Effector memory CD8-positive, alpha-beta T cell (primary cell): ENCODE measurements at places on chromosomes 13 and 19.
A peak's percentile ranks its signal among the peaks of the same experiment; 100 is the strongest.

DNA sequence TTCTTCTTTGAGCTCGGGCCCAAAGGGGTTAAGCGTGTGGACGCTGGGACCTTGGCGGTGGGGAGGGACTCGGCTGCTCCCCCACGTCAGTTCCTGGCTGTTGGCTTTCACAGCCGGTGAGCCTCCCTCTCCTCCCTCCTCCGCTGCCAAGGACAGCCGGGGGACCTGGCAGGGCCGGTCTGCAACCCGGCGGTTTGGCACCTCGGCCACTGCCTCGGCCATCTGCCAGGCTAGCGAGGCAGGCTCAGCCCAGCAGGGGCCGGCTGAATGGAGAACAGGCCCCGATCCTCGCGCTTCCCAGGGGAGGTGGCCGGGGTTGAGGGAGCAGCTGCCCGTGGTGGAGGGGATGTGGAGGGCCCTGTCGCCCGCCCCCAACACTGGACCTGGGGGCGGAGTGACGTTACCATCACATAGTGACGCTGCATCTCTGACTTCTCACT is 5.0 kb downstream of the TLE5 start:
- peaks cover 39% of the 10 kb centered on the region for H3K4me1 ChIP-seq
- no peak for DNase-seq
- H3K27me3 ChIP-seq: no peaks in the 10 kb centered on the region
- no peak overlapping the region for H3K27ac ChIP-seq

DNA sequence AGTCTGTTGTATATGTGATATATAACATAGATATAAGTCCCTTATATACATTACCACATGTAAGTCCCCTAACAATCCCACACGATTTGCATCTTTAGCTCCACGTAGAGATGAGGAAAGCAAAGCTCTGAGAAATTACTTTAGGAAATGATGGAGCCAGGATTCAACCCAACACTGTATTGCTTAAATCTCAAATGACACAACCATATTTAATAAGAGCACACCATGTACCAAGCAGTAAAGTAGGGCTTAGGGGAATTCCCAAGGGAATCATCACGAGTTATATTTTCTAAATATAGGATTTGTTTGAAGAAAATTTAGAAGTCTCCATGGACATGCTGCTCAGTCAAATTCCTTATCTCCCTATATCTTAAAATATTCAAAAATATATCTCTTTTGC is 61.3 kb upstream of the POMP start:
- no peak overlapping the region for H3K4me3 ChIP-seq
- peaks cover 25% of the 10 kb centered on the region for H3K27me3 ChIP-seq
- no peaks in the 10 kb centered on the region for H3K36me3 ChIP-seq

DNA sequence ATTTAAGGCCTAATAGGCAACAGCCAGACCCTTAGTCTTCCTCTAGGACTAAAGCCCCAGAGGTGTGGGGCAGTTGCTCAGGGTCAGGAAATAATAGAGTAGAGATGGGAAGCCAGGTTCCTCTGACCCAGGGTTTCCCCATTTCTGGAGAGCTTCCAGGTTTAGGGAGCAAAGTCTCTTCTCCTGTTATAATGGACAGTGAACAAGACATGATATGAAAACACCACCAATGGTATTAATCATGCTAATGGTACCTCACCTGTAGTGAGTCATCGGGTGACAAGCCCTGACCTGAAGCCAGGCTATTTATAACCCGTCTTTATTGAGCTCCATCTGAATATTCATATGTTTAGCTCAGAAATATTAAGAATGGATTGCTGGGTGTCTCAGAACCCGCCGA is 24.6 kb downstream of the BICRA start:
- H3K27ac ChIP-seq: peak overlapping the region; percentile 38
- H3K27me3 ChIP-seq: no peaks in the 10 kb centered on the region
- H3K4me1 ChIP-seq: peaks cover 59% of the 10 kb centered on the region
- H3K36me3 ChIP-seq: peaks cover 6% of the 10 kb centered on the region
- no peak for DNase-seq

- no peak overlapping the region for H3K27ac ChIP-seq
- no peak overlapping the region for H3K4me3 ChIP-seq
- no peaks in the 10 kb centered on the region for H3K27me3 ChIP-seq
Observed at GRCh38 chr13:108728370-108728769, 99.0 kb downstream of the MYO16 start.

DNA sequence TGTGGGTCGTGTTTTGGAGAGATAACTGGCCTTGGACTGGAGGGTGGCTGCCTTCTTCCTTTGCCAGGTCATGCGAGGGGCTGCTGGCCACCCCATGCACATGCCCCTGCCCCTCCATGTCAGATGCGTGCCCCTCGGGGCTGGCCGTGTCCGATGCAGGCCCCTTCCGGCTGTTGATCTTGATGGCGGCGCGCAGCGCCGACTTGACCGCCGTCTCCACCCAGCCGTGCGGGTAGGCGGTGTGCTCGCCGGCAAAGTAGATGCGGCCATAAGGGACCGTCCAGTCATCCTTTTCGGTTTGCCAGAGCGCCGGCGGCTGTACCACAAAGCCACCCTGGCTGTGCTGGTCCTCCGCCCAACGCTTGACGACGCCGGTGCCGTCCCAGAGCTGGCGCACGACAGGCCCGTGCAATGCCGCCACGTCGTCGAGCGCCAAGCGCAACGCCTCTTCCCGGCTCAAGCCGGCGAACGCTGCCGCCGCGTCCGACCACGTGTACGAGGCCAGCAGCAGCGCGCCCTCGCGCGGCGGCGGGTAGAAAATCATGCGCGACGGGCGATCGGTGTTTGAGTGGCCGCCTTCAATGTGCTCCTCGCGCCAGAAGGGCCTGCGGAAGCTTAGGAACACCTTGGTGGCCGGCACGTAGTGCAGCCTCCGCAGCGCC is 6.9 kb downstream of the IL4I1 start:
- DNase-seq: peak; percentile 73
- peak overlapping the region; percentile 86 for H3K4me3 ChIP-seq
- H3K27ac ChIP-seq: peak overlapping the region; percentile 99
- peaks cover 40% of the 10 kb centered on the region for H3K4me1 ChIP-seq

GRCh38 chr13:94677799-94678198 is 34.5 kb downstream of the SOX21 start:
- H3K4me3 ChIP-seq: no peak overlapping the region
- peaks cover 56% of the 10 kb centered on the region for H3K27me3 ChIP-seq
- H3K27ac ChIP-seq: no peak overlapping the region
- no peaks in the 10 kb centered on the region for H3K4me1 ChIP-seq

- H3K27me3 ChIP-seq: peaks cover 22% of the 10 kb centered on the region
- peaks cover 6% of the 10 kb centered on the region for H3K36me3 ChIP-seq
- DNase-seq: peak; percentile 48
Observed at GRCh38 chr13:26785838-26786630, 25.4 kb upstream of the GPR12 start.

GRCh38 chr19:18292810-18293641 is 11.6 kb upstream of the JUND start:
- DNase-seq: no peak
- H3K36me3 ChIP-seq: peaks cover 30% of the 10 kb centered on the region
- no peaks in the 10 kb centered on the region for H3K27me3 ChIP-seq
- peaks cover 39% of the 10 kb centered on the region for H3K4me1 ChIP-seq
- H3K4me3 ChIP-seq: peak overlapping the region; percentile 57

DNA sequence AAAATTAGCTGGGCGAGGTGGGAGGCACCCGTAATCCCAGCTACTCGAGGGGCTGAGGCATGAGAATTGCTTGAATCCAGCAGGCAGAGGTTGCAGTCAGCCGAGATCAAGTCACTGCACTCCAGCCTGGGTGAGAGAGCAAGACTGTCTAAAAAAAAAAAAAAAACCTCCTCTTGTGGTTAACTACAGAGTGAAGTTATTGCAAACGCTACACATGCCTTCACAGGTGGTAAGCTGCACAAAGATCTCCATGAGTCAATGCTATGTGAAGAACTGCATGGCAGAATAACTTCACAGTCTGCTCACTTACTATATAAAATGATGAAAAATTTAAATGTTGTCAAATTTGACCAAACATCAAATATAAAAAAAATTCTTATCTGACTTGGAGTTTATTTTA is 436.8 kb downstream of the FGF14 start:
- no peaks in the 10 kb centered on the region for H3K4me1 ChIP-seq
- DNase-seq: no peak
- no peaks in the 10 kb centered on the region for H3K36me3 ChIP-seq
- no peaks in the 10 kb centered on the region for H3K27me3 ChIP-seq

GRCh38 chr19:38596057-38596981 is 21.4 kb downstream of the MAP4K1 start:
- no peaks in the 10 kb centered on the region for H3K27me3 ChIP-seq
- H3K4me3 ChIP-seq: no peak overlapping the region
- H3K36me3 ChIP-seq: peaks cover 61% of the 10 kb centered on the region
- DNase-seq: no peak
- no peaks in the 10 kb centered on the region for H3K4me1 ChIP-seq

GRCh38 chr13:47610687-47611086 is 390.4 kb downstream of the SUCLA2 start:
- H3K27me3 ChIP-seq: no peaks in the 10 kb centered on the region
- H3K36me3 ChIP-seq: peaks cover 2% of the 10 kb centered on the region
- no peak overlapping the region for H3K27ac ChIP-seq
- H3K4me3 ChIP-seq: no peak overlapping the region
- no peaks in the 10 kb centered on the region for H3K4me1 ChIP-seq

GRCh38 chr19:17555929-17556813 is 722 bp downstream of the COLGALT1 start:
- no peaks in the 10 kb centered on the region for H3K27me3 ChIP-seq
- H3K4me1 ChIP-seq: peaks cover 16% of the 10 kb centered on the region
- peak overlapping the region; percentile 87 for H3K27ac ChIP-seq
- H3K36me3 ChIP-seq: peaks cover 26% of the 10 kb centered on the region

DNA sequence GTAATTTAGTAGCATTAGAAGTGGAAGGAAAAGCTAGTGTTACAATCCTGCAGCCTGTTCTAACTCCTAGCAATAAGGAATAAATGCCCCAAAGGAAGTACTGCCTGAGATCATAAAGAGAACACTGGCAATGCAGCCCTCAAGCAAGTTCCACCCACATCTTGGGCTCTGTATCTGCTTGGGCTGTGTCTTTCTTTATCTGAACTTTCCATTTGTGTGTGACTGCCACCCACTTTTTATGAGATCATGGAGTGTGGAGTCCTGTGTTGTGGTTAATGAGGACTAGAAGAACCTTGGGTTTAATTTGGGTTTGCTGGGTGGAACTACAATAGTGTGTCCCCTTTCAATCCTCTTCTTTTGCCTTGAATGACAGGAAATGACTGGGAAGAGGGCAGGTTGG is 38.2 kb downstream of the RFXAP start:
- DNase-seq: no peak
- H3K36me3 ChIP-seq: no peaks in the 10 kb centered on the region
- no peak overlapping the region for H3K4me3 ChIP-seq
- H3K27ac ChIP-seq: no peak overlapping the region
- no peaks in the 10 kb centered on the region for H3K4me1 ChIP-seq

DNA sequence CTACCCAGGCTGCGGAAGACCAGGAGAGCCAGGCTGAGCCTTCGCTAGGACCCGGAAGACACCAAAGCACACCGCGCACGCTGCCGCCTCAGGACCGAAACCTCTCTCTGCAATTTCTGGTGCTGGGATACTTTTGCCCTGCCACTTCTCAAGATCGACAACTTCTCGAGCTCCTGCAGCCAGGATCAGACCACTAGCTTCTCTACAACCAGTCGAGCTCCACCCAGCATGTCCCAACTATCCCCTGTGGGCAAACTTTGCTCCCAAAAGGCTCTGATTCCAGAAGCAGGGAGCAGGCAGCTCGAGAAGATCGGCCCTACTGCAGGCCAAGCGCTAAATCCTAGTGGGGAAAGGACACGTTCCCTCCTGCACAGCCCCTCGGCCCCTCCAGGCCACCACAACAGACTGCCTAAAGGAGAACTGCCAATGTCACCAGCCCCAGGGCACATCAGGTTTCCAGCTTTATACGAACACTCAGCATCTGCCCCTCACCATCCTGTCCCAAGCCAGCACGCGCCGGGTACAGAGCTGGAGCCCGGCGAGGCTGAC is 979 bp downstream of the AKAP8 start:
- H3K27ac ChIP-seq: peak overlapping the region; percentile 97
- peaks cover 38% of the 10 kb centered on the region for H3K4me1 ChIP-seq
- peaks cover 54% of the 10 kb centered on the region for H3K36me3 ChIP-seq
- no peaks in the 10 kb centered on the region for H3K27me3 ChIP-seq
- DNase-seq: peak; percentile 33

GRCh38 chr13:99542788-99543406 is 41.6 kb downstream of the TM9SF2 start:
- H3K4me3 ChIP-seq: peak overlapping the region; percentile 72
- peaks cover 84% of the 10 kb centered on the region for H3K36me3 ChIP-seq
- H3K27ac ChIP-seq: peak overlapping the region; percentile 91

DNA sequence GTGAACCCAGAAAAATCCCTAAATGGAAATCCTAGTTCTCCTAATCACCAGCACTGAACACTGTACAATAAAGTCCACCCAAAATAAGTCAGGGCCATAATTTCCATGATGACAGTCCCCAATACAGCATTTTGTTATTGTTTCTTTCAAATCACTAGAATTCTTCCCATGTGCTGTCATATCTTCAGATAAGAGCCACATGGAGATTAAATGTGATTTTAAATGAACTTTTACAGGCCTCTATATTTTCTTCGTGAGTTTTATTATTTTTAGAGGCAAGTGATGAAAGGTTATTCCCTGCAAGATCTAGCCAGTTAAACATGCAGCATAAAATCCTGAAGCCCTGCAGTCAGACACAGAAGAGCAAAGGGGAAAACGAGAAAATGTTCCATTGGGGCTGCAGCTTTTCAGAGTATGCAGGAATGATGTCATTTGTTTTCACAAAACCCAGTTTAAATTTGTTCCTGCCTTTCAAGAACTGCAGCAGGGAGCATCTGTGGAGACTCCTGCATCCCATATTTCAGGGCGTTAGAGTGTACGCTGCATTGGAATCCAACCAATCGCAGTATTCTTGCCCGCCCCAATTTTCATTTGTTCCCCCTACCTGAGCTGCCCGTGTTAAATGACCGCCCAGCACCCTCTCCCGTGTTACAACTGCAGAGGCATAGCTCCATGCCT is 167.2 kb upstream of the KLF12 start:
- no peak overlapping the region for H3K4me3 ChIP-seq
- H3K27me3 ChIP-seq: no peaks in the 10 kb centered on the region
- peaks cover 10% of the 10 kb centered on the region for H3K4me1 ChIP-seq
- no peak for DNase-seq
